Muscle of leg (tissue), 16 donors: ENCODE measurements at places on chromosomes 11 and 22. TPM values are rescaled to one million over a fixed set of nuclear protein-coding genes. Genes with fewer than 3 reads are reported as not detected.

Gene ROBO4
- total RNA-seq, result 17.8 TPM

Gene RAB3IL1
- 17.3 TPM for total RNA-seq

Gene ARHGAP20
- total RNA-seq, result 7.6 TPM

Gene PHF21B
- total RNA-seq, result 0.49 TPM

Gene IGLL1
- 0.13 TPM for total RNA-seq

Gene SLC22A12
- not detected for total RNA-seq

Gene NXPE1
- total RNA-seq, result not detected

Gene IRAG1
- 4.1 TPM for total RNA-seq

Gene UBQLNL
- total RNA-seq, result 0.18 TPM

Gene FBXO3
- 34.8 TPM for total RNA-seq

Gene SNX19
- total RNA-seq, result 28.2 TPM

Gene VPREB3
- total RNA-seq, result 0.40 TPM

Gene NXPE2
- 0.18 TPM for total RNA-seq

Gene SCGB2A2
- not detected for total RNA-seq

Gene LRRC56
- total RNA-seq, result 2.0 TPM

Gene MPZL3
- 0.53 TPM for total RNA-seq

Gene PARVG
- total RNA-seq, result 3.0 TPM

Gene MAJIN
- total RNA-seq, result not detected

Gene SAA1
- not detected for total RNA-seq

Gene KDELR3
- 36.4 TPM for total RNA-seq

Gene OR8G5
- not detected for total RNA-seq

Gene GRAMD1B
- 7.4 TPM for total RNA-seq

Gene DPP3
- 22.3 TPM for total RNA-seq

Gene MUC5B
- total RNA-seq, result not detected

Gene CREB3L1
- 14.2 TPM for total RNA-seq

Gene IL18
- total RNA-seq, result 0.31 TPM

Gene CLMP
- 13.9 TPM for total RNA-seq

Gene ISX
- total RNA-seq, result not detected

Gene ART1
- 5.7 TPM for total RNA-seq

Gene PRAME
- not detected for total RNA-seq

Gene NUCB2
- 62.6 TPM for total RNA-seq

Gene LINC01488
- 0.04 TPM for total RNA-seq

Gene CCDC116
- total RNA-seq, result 0.27 TPM

Gene DBX1
- total RNA-seq, result 1.3 TPM

Gene RFPL3
- total RNA-seq, result not detected

Gene ZFP91
- 31.2 TPM for total RNA-seq

Gene BSX
- total RNA-seq, result not detected

Gene PRR33
- total RNA-seq, result 2.0 TPM

Gene COMT
- 61.9 TPM for total RNA-seq

Gene C11orf42
- not detected for total RNA-seq

Gene RTN3
- total RNA-seq, result 25.5 TPM

Gene SCGB1D2
- total RNA-seq, result not detected

Gene MPPED2
- total RNA-seq, result 7.7 TPM

Gene EHF
- not detected for total RNA-seq

Gene DDTL
- total RNA-seq, result 0.80 TPM
